Fibroblast of the aortic adventitia (primary cell): ENCODE measurements at places on chromosomes 12 and 14. TPM values are rescaled to one million over a fixed set of nuclear protein-coding genes. Genes with fewer than 3 reads are reported as not detected.
A peak's percentile ranks its signal among the peaks of the same experiment; 100 is the strongest.

GRCh38 chr12:50527359-50527726 is 22.6 kb downstream of the DIP2B start:
- DNase-seq: no peak

DNA sequence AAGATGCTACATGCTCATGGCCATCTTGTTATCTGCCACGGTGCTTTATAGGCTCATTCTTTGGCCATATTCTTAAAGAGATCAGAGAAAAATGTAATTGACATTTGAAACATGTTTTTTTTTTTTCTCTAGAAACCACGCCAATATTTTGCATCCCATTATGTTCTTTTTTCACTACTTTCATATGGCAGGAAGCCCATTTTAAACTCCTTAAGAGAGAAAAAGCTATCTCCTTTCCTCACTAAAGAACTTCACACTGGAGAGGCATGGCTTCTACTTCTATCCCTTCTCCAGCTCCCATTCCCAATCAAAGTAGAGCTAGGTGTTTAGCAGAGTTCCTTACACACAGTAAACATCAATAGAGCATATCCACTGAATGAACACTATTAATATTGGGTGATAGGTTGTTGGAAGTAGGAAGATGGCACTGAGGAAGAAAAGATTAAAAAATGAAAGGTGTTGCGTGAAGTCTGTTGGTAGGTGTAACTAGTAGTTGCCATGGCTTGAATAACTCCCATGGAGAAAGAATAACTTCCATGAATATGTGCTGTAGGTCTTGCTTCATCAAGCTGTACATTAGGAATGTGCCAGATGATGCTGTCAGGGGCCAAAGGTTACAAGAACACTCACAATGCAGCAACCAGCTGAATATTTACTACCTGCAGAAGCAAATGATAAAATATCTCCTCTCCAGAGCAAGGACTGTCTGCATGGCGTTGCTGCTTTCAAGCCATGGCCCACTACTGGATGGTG is 178.8 kb downstream of the STXBP6 start:
- DNase-seq: no peak

DNA sequence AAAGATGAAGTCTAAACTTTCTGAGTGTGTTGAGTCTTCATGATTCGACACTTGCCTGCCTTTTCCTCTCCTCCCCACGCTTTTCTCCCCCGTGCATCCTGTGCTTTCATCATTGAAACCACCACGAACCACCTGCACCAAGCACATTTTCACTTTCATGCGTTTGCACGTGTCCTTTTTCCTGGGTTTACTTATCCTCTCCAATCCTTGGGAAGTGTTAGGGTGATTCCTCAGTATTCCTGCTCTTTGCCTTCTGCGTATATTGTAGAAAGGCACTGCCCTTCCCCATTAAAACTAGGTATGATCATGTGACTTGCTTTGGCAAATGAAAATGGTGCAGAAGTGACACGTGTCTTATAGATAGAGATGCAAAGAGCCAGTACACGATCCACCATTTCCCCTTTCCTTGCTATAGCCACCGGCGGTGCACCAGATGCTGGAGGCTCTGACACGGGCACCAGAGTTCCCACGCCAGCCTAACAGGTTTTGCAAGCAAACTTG is 106.6 kb downstream of the BRMS1L start:
- no peak for DNase-seq

- peak; percentile 65 for DNase-seq
Measured at GRCh38 chr12:15276088-15276698, 46.1 kb upstream of the PTPRO start.

- no peak for DNase-seq
Measured at GRCh38 chr12:47984331-47984801, 19.9 kb downstream of the COL2A1 start.

DNA sequence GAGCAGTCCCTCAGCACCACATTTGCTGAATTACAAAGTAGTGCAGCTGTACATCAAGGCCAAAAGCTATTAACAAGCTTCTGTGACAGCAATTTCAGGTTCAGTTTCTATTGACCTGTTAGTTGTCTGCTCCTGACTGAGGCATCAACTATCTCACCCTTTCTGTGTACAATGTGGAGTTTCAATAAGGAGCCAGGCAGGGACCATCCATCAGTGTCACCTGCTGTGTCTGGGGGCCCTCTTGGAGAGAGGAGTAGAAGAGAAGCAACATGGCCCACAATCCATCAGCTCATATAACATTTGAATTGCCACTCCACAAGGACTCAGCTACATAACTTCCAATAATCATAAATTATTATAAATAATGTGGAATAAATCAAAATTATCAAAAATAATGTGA is 72.3 kb upstream of the CCDC196 start:
- no peak for DNase-seq

GRCh38 chr12:68375756-68376695 is 43.9 kb upstream of the MDM1 start:
- peak; percentile 51 for DNase-seq

- DNase-seq: no peak
Measured at GRCh38 chr12:49917788-49918173, 14.1 kb upstream of the FAIM2 start.

DNA sequence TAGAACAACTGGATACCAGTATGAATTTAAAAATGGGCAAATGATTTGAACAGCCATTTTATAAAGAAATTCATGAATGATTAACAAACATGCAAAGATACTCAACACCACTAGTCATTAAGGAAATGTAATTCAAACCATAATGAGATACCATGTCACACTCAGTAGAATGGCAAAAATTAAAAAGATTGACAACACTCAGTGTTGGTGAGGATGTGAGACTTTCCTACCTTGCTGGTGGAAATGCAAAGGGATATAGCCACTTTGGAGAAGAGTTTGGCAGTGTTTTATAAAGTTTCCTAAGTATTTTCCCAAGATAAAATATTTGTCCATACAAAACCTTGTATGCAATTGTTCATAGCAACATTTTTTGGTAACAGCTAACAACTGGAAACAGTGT is 6.0 kb upstream of the CHST11 start:
- no peak for DNase-seq

DNA sequence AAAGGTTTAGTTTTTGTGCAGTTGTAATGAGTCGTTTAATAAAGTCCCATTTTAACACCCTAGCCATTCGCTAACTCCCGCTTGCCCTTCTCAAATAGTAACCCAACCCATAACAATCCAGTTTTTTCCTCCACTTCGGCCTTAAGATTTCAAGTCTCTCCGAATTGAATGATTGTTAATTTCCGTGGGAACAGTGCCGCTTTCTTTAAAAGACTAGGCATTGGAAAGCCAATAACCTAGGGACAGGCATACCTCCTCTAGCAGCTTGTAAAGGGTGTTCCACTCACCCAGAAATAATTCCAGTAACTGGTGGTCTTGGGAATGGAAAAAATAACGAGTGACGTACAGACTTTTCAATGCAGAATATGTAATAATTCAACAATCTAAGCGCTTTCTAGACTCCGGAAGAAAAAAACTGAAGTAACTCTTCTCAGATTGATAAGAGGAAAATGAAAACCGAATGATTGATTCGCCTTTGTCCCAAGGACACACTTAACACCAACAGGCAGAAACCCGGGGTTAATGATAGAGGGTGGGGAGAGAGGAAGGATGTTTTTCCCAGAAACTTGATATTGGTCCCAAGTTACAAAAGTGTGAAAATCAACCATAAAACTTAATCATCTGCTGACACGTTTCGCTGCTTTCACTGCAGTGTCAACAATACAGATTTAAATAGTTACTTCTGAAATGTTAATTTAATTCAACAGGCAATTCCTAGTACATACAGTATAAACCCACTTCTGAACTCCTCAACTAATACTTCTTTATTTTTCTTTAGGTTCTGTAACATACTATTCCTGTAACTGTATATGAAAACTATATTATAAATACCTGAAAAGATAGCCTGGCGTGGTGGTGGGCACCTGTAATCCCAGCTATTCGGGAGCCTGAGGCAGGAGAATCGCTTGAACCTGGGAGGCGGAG is 1.0 kb upstream of the SINHCAF start:
- peak; percentile 32 for DNase-seq

DNA sequence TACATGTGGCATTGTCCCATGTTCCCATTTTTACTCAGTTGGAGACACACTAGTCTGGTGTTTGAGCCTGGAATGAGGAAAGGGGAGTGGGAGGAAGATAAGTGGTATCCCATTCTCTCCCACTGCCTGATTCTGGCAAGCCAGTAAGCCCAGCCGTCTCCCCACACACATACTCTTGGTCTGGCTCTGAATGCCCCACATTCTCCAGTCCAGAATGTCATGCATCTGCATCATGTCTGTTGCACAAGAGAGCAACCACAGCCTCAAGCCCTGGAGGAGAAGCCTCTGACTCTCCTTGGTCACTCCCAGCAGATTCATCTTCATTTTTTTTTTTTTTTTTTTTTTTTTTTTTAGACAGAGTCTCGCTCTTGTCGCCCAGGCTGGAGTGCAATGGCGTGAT is 48.0 kb downstream of the DRAM1 start:
- peak; percentile 99 for DNase-seq

DNA sequence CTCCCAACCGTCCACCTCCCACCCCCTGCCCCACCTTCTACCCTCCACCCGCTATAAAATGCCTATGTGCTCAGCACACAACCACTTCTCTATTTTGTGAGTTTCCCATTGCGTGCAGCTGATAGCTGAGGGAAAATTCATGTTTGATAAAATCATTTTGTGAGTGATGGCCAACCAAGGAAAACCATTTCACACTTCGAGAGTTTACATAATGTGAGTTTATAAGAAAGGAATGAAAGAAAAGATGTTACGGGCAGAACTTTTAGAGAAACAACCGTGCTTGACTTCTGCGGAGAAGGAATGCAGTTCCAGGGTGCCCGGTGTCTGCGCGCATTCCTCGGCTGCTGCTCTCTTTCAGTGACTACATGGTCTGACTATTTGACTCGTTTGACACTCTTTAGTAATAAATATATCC is 140.9 kb downstream of the EFCAB11 start:
- peak; percentile 83 for DNase-seq

- DNase-seq: peak; percentile 68
Measured at GRCh38 chr14:74891870-74892269, 10.2 kb downstream of the DLST start.

DNA sequence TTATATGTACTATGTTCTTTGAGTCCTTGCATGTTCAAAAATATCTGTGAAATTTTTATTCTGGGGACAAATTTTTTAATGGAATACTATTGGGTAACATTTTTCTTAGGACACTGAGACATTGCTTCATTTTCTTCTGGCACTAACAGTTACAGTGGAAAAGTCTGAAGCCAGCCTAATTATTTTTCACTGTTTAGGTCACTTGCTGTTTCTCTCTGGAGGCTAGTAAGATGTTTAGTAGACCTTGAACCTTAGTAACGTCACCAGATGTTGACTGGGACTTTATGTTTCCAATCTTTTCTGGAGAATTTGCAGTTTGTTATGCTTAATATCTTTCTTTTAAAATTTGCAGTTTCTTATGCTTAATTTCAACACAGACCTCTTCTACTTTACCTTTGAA is 12.3 kb upstream of the EPYC start:
- no peak for DNase-seq

- DNase-seq: peak; percentile 58
Measured at GRCh38 chr12:88036353-88036965, 7.3 kb upstream of the C12orf50 start.

GRCh38 chr12:14784471-14784870 is 18.8 kb downstream of the WBP11 start:
- DNase-seq: no peak

DNA sequence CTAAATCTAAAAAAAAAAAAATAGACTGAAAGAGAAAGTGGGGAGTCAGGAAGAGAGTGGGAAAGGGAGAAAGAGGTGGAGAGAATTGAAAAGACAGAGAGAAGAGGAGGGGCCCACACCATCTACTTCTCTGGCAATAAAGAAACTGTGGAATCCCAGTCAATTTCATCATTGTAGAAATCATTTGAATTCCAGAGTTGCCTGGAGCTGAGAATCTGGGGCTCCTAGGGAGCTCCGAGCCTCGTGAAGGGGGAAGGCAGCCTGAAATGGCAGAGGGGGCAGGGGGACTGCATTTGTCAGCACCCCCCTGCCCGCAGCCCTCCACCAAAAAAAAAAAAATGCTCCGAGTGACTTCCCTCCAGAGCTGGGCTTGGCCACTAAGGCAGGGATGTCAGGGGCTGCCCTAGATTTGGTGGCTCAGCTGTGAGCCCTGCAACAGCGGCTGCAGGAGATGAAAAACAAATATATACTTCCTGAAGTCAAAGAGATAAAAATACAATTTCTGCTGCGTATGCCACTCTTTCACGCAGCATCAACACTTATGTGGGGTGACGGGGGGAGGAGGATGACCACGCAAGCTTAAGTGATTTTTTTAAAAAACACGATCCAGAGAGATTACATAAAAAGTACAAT is 80.5 kb downstream of the BCL11B start:
- DNase-seq: no peak

GRCh38 chr12:47740606-47741339 is 15.5 kb upstream of the ENDOU start:
- no peak for DNase-seq

GRCh38 chr12:93676408-93677194 is 574 bp upstream of the CRADD start:
- no peak for DNase-seq

GRCh38 chr14:89977668-89978067 is 21.9 kb downstream of the TDP1 start:
- DNase-seq: no peak

DNA sequence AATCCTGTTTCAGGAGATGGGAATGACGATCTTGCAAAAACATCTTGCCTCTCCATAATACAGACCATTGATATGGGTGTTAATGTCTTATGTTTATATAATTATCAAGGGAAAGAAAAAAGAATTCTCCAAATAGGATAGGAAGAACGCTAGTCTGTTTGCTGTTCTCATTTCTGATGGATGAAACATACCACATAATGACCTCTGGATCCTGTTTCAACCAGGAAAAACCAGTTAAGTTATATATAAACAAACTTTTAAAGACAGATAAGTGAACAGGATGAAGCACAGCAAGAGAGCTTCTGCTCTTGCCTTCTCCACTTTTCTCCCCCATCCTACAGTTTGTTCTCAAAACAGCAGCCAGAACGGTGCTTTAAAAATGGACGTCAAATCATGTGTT is 27.8 kb downstream of the COQ6 start:
- no peak for DNase-seq

- peak; percentile 66 for DNase-seq
Measured at GRCh38 chr14:103558071-103558882, 4.2 kb downstream of the BAG5 start.

SLC17A8 gene
- total RNA-seq: not detected in 2 replicates

NYNRIN gene
- 14.1 and 45.1 TPM in 2 replicates for total RNA-seq

CCDC198 gene
- total RNA-seq: not detected in 2 replicates

INSM2 gene
- not detected in 2 replicates for total RNA-seq

RFX4 gene
- not detected in 2 replicates for total RNA-seq

LRTM2 gene
- not detected in 2 replicates for total RNA-seq

DPPA3 gene
- not detected in 2 replicates for total RNA-seq

ST8SIA1 gene
- total RNA-seq: 4.6 and 13.7 TPM in 2 replicates

GDF3 gene
- not detected in 2 replicates for total RNA-seq

AKAP3 gene
- total RNA-seq: 0.81 and 4.9 TPM in 2 replicates

CARMIL3 gene
- not detected in 2 replicates for total RNA-seq
